Activated naive CD8-positive, alpha-beta T cell treated with anti-CD3 and anti-CD28 coated beads for 36 hours (primary cell): ENCODE measurements at places on chromosomes 12 and 14. TPM values are rescaled to one million over a fixed set of nuclear protein-coding genes. Genes with fewer than 3 reads are reported as not detected.

The PTPRR gene
- total RNA-seq, result not detected

The TOGARAM1 gene
- total RNA-seq, result 7.5 TPM

The RAD51AP1 gene
- 52.7 TPM for total RNA-seq

The RPS6KL1 gene
- 6.0 TPM for total RNA-seq

The DEPDC4 gene
- total RNA-seq, result 2.8 TPM

The PROX2 gene
- total RNA-seq, result 0.87 TPM

The L2HGDH gene
- 21.1 TPM for total RNA-seq

The APPL2 gene
- total RNA-seq, result 13.4 TPM

The TGFB3 gene
- total RNA-seq, result 2.4 TPM

The ACRBP gene
- 1.2 TPM for total RNA-seq

The GPR137C gene
- 0.27 TPM for total RNA-seq

The PZP gene
- not detected for total RNA-seq

The POLR3B gene
- 13.7 TPM for total RNA-seq

The INHBC gene
- not detected for total RNA-seq

The NEK9 gene
- 50.9 TPM for total RNA-seq

The NKX2-1 gene
- not detected for total RNA-seq

The MAP1LC3B2 gene
- total RNA-seq, result 1.7 TPM

The FGF6 gene
- total RNA-seq, result not detected

The DIO2 gene
- not detected for total RNA-seq

The VWF gene
- total RNA-seq, result 0.25 TPM

The TMPRSS12 gene
- total RNA-seq, result not detected

The SELPLG gene
- 22.2 TPM for total RNA-seq

The TRIM9 gene
- 6.1 TPM for total RNA-seq

The PGF gene
- 0.21 TPM for total RNA-seq

The PPFIBP1 gene
- total RNA-seq, result 22.2 TPM

The ADAMTS20 gene
- not detected for total RNA-seq

The CDCA3 gene
- 64.0 TPM for total RNA-seq

The TAMALIN gene
- total RNA-seq, result 11.3 TPM

The PTPRO gene
- 1.1 TPM for total RNA-seq

The SLC4A8 gene
- total RNA-seq, result 1.3 TPM

The GRIN2B gene
- total RNA-seq, result not detected

The FAM222A gene
- 1.1 TPM for total RNA-seq

The LRP1-AS gene
- not detected for total RNA-seq

The GPD1 gene
- total RNA-seq, result 0.86 TPM

The CLECL1 gene
- total RNA-seq, result 6.4 TPM

The RIPK3 gene
- 6.3 TPM for total RNA-seq

The AKAP3 gene
- 2.7 TPM for total RNA-seq

The SOX5 gene
- total RNA-seq, result not detected

The DPF3 gene
- total RNA-seq, result 1.1 TPM

The PIANP gene
- total RNA-seq, result not detected

The MYH6 gene
- total RNA-seq, result not detected

The P2RX7 gene
- 3.9 TPM for total RNA-seq

The DIABLO gene
- 51.7 TPM for total RNA-seq

The BEGAIN gene
- 6.6 TPM for total RNA-seq

The AQP6 gene
- total RNA-seq, result not detected

The TEX22 gene
- 2.1 TPM for total RNA-seq

The SCN8A gene
- total RNA-seq, result 0.93 TPM

The NPFF gene
- total RNA-seq, result not detected

The WDR89 gene
- total RNA-seq, result 28.2 TPM

The COX8C gene
- not detected for total RNA-seq

The MPHOSPH9 gene
- 84.0 TPM for total RNA-seq

The KRAS gene
- total RNA-seq, result 26.7 TPM
